Skin of body (tissue), 3 donors: ENCODE measurements at places on chromosomes 7 and 10.
A peak's percentile ranks its signal among the peaks of the same experiment; 100 is the strongest.

GRCh38 chr10:3803295-3803926 lies 18.4 kb upstream of the KLF6 start:
- peak; percentile 71 for DNase-seq

DNA sequence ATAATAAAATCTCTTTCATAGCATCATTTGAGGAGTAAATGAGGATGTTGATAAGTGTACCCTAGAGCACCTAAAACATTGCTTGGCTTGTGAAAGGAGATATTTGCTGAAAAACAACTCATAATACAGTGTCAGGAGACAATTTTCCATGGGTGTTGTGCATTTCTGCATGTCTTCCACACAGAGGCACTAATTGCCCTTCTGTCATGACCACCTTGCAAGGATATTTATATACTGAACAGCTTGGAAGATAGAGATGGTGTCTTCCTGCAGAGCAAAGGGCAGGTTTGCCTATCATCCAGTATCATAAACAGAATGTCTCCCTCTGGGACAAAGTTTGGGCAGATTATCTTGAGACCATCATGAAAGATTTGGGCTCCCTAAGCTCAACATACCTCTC lies 495.2 kb upstream of the LRRN3 start:
- DNase-seq, result no peak

- no peak for DNase-seq
Measured at GRCh38 chr10:78806681-78807221, 262.0 kb upstream of the ZMIZ1 start.

DNA sequence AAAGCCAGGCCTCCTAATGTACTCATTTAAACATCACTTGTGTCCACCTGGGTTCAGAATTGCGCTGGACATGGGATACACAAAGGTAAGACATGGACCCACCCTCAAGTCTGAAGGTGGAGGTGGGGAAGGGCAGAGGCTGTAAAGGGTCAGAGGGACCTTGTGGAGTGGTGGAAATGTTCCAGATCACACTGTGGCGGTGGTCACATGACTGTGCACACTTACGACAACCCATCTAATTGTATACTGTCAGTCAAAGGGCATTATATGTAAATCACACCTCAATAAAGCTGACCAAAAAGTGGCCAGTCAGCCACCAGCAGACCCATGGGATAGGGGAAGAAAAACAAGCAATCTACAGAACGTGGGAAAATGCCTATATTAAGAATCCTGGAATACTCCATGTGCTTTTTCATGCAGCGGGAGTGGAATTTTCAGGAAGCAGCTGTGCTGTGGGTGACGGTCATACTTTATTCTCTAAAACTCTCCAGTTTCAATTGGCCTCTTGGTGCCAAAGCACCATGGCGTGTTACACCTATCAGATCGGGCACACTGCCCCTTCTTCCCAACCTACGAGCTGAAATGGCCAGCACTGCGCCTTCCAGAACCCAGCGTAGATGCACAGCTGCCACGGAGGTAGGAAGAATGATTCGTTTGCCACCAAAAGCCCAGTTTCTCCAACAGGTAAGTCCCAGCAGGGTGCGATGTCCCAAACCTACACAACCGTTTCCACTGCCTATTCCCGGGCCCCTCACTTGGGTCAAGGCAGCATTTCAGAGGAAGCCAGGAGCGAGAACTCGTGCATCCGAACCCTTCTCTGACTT lies 69.8 kb downstream of the PRKAG2 start:
- DNase-seq, result no peak

GRCh38 chr10:15241306-15241705 lies 72.8 kb upstream of the NMT2 start:
- DNase-seq, result no peak

DNA sequence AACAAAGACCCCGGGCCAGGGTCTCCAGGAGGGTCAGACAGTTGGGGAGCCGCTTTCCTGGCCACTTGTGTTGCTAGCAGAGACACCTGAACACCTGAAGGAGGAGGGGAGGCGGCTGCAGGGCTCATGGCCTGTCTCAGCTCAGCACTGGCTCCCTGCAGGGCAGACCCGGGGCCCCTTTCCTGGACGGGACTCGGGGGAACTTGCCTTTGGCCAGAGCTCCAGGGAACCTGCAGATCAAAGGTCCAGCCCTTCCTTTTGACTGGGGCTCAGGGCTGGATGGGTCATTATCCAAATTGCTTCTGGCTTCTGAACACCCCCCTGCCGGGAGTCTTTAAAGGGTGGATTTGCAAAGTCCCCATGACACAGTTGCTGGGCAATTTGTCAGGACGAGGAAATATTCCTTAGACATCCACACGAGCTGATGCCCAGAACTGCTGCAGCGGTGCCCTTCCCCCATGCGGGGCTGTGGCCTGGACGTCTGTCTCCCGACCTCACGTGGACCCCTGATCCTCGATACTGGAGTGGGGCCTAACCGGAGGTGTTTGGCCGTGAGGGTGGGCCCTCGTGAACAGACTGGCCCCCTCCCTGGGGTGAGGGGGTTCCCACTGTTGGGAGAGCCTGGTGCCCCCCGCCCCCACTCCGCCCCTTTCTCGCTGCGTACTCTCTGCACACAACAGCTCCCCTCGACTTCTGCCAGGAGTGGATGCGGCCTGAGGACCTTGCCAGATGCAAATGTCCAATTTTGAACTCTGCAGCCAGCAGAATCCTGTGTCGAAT lies 194.3 kb downstream of the ELFN1 start:
- DNase-seq, result no peak

DNA sequence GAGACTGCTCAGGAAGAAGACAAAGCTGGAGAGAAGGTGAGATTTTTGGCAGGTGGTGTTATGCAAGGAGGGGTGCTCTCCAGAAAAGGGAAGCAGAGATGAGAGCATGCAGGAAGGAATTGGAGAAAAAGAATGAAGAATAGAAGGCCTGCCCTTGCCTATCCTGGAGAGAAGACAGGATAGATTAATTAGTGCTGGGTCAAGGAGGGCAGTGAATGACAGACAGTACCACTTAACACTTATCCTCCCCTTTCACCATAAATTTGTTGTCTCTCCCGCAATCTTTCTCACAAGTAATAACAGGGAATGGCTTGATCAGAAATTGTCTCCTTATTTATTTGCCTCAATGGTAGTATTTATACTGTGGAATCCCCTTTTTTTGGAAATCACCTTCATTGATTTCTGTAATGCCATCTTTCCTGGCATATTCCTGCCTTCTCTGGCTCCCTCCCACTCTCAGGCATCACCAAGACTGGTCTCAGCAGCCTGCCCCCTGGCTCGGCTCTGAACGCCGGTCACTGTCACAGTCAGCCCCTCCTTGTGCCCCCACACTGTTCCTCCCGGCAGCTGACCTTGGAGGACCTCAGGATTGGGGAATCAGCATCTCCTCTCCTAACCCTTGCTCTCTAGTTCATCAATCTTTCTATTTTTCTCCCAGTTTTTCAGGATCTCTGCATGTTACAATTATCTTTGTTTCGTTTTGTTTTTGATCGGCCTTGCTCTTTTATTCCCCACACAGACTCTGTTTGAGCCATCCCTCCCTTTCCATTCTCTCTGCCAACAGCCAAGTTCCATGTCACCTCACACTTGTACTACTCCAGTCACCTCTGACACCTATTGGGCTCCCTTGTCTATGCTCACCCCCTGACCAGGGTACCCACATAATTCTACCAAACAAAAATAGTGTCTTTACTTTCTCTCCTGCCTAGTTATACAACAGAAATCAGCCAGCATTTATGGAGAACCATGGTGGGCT lies 294.2 kb downstream of the PLXDC2 start:
- DNase-seq, result no peak

GRCh38 chr7:11591055-11591633 lies 240.9 kb downstream of the THSD7A start:
- no peak for DNase-seq

GRCh38 chr7:408751-409311 lies 110.8 kb downstream of the PDGFA start:
- DNase-seq, result no peak

DNA sequence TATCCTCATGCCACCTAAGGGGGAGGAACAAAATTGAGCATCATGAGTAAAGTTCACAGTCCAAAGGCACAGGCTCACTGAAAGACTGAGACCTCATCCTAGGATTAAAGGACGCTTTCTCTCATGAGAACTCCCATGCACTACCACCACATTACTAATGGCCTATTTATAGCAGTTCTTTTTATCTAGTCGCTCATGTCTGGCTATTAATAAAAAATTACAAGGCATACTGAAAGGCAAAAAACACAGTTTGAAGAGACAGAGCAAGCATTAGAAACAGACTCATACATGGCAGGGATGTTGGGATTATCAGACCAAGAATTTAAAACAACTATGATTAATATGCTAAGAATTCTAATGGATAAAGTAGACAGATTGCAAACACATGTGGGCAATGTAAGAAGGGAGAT lies 46.0 kb upstream of the CDK13 start:
- DNase-seq, result no peak

DNA sequence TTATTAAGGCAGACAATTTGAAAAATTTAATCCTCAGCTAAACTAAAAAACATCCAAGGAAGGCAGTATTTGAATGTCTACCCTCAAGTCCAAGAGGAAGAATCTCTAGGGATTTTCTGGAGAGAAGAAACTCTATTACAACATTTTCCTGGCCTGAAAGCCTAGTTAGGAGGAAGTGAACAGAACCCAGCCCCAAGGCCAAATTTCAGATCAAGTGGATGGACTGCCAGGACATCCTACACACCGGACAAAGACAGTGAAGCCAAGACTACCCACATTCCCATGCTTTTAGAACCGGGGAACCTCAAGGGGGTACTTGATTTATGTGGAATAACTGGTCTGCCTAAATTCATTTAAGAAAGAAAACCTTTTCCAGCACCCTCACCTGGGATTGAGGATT lies 108.9 kb upstream of the MEOX2 start:
- peak; percentile 33 for DNase-seq

DNA sequence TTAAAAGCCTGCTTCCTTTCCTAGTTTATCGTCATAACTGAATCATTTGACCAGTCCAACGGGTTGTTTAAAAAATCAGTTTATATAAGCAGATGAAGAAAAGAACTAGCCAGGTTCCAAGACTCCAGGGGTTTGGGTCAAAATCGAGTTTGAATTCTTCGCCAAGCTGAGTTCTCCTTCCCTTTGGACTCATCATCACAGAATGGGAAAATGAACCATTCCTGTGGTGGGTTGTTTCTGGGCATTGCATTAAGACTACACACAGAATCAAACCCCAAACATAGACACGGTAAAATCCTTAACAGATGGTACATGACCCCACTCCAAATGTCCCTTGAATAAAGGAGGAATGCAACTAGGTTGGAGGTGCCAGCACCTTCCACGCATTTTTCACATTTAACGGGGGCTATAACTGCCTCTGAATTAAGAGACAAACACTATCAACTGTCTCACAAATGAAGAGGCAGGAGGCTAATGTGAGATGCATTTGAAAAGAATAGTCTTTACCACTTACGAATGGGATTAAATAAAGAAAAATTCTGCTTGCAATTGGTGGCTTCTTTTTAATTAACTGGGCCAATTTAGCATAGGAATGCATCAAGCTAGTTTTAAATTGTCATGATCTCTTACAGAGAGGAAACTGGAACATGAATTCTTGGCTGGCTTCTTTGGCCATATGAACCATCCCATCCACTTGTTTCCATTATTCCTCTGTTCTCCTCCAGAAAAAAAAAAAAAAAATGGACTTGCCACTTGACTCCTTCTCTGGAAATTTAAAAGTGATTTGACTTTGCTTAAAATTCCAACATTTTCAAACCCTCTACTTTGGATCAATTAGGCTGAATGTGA lies 61.1 kb downstream of the CHST15 start:
- DNase-seq, result no peak

DNA sequence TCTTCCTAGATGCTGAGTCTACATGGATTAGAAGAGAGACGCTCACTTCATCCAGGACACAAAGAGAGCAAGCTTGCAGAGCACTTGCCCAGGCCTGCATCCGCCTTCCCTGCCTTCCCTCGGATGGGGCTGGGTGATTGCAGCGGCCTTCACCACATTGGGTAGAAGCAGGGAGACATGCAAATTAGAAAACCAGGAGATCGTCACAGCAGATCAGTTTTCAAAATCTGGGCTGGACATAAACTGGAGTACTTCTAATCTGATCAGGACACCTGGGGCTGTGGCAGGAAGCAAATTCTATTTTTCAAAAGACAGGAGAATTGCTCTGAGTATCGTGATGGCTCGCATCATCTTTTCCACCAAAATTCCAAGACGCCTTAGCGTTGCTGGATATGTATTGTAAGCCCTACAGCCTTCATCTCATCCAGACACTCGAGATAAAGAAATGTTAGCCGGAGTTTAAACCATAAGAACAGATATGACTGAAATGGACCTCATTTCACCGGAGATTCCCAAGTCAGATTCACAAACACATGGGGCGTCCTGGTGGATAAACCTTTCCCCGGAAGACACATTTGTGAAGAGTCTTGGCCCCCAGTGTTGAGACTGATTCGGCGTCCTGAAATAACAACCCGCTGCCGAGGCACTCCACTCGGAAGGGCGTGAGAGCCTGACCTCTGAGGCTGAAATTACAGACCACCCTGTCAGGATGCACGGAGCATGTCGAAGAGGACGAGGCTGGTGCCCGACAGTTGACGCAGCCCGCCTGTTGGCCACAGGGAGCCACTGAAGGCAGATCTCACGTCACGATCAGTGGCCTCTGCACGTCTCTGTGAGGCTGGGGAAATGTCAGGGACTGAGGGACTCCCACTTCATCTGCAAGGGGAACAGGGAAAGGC lies 91.2 kb upstream of the PARD3 start:
- DNase-seq, result no peak

GRCh38 chr10:16819436-16819835 lies 2.2 kb upstream of the RSU1 start:
- DNase-seq, result no peak

DNA sequence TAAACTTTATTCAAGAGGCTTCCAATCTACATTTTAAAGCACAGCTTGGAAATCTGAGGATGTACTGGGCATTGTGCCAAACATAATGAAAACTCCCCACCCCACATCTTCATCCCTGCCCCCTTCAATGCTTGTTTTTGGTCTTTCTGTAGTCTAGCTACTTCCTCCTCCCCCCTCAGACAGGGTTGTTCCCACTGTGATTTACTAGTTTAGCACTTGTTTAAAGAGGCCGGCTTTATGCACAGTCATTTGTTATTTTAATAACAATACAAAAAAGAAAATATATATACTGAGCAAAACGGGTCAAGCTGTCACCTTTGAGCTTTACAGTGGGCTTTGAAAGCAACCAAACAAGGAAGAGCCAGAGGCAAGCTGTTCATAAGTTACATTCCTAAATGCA lies 132.6 kb downstream of the CHRM2 start:
- DNase-seq, result no peak

- DNase-seq, result no peak
Measured at GRCh38 chr7:155880721-155881120, 68.5 kb upstream of the SHH start.

- no peak for DNase-seq
Measured at GRCh38 chr10:79383974-79384606, 36.8 kb downstream of the PPIF start.

- no peak for DNase-seq
Measured at GRCh38 chr7:49488573-49488972, 284.9 kb upstream of the VWC2 start.

GRCh38 chr7:69510114-69510513 lies 88.2 kb upstream of the AUTS2 start:
- DNase-seq, result no peak

- DNase-seq, result no peak
Measured at GRCh38 chr7:79452495-79453265, 787 bp downstream of the MAGI2 start.
